ENCODE measurements at places on chromosomes 7 and 10.

DNA sequence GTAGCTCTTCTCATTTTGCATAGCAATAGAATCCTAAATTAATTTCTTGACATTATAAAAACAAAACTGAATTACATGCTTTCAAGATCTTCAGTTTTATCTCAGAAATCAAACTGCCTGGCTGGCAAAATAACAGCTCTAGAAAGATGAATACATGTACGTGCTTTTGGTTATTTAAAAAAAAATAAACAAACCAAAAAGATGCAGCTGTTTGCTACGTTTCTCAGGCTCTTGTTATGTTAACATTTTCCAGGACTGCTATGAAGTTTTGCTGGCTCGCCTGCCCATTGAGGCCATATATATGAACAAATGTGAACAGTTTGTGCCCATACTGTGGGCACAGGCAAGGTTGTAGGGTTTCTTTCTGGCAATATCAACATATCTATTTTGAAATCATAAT lies 86.6 kb downstream of the ODAD2 start:
- DNase-seq, result no peak

DNA sequence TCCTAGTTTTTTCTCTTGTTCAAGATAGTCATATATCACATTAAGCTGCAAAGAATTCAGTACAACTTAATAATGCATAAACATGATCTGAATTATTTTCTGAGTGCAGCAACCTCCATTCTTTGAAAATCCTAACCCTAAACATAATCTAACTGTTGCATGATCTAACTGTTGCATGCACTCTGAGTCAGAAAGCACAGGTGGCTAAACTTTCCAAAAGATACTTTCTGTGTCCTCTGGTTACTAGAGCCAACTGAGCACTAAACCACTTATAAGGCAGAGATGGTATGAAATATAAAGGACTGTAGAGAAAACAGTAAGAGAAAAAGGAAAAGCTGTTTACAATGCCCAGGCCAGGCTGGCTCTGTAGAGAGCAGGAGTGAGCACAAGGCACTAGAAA lies 23.0 kb upstream of the FAM133B start:
- no peak for DNase-seq

DNA sequence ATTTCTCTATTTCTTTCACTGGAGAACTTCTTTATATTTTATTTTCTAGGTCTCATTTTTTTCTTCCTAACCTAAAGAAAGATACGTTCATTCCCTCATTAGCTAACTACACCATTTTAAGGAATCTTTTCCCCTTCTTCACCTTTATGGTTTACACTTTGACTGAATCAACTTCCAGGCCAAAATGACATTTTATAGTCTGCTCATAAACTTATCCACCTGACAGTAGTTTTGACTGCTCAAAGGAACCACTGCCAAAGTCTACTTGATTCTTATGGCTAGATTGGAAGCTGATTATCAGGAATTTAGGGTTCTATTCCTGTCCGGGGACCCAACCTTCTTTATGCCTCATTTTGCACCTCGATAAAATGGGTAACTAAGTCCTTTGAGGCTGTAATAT lies 73.0 kb upstream of the FOXP2 start:
- no peak for DNase-seq

- DNase-seq, result peak; percentile 59
Measured at GRCh38 chr7:108459922-108460551, 3.8 kb upstream of the NRCAM start.

GRCh38 chr10:65769828-65770227 lies 1156.0 kb upstream of the LRRTM3 start:
- DNase-seq, result no peak

All from NCI-H2171 (cell line).